ENCODE measurements at places on chromosomes 5 and 9. TPM values are rescaled to one million over a fixed set of nuclear protein-coding genes. Genes with fewer than 3 reads are reported as not detected.

DNA sequence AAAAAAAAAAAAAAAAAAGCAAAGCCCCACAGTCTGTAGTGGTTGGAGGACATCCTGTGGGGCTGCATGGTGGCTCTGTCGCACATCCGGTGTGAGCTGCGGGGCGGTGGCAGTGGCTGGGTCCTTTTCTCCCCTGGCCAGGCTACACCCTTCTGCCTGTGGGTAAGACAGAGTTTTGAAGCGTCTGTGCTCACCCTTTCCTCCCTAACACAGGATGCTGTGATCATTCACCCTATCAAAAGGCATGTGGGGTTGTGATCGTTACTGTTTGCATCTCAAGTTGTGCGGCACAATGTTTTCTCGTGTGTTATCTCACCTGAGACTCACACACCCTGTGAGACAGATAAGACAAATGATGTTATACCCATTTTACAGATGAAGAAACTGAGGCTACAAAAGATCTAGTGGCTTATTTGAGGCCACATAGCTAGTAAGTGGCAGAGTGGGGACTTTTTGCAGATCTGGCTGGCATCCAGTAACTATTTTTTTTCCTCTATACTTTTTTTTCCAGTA, 17.5 kb downstream of the IRF1 start:
- no peak for DNase-seq

- DNase-seq: peak; percentile 72
Measured at GRCh38 chr9:131046581-131047202, 37.7 kb downstream of the LAMC3 start.

- DNase-seq: no peak
Measured at GRCh38 chr9:112711050-112711689, 6.7 kb downstream of the INIP start.

Gene GALNT12
- 11.0 TPM for total RNA-seq

DNA sequence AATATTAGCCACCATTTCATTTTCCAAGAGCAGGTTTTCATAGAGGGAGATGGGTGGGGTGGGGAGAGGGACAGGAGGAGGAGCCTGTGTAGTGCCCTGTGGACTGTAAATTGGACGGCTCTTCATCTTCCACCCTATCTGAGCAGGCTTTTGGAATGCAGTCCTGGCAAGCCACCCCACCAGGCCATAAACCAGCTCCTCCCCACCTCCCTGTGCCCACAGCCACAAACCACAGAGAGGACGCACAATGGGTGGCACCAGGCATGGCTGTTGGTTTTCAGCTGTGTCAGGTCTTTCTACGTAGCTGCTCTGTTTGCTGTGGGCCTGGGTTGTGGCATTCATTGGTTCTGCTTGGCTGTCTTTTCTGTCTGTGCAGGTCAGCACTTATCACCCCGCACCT, 58.0 kb downstream of the PLAC8L1 start:
- DNase-seq: no peak

GRCh38 chr9:3477236-3477834, 48.5 kb downstream of the RFX3 start:
- no peak for DNase-seq

GRCh38 chr9:108180541-108180940, 675.2 kb downstream of the ACTL7B start:
- DNase-seq: no peak

Gene ARSI
- total RNA-seq: 0.87 TPM

GRCh38 chr5:119343766-119344165, 12.1 kb upstream of the TNFAIP8 start:
- no peak for DNase-seq

DNA sequence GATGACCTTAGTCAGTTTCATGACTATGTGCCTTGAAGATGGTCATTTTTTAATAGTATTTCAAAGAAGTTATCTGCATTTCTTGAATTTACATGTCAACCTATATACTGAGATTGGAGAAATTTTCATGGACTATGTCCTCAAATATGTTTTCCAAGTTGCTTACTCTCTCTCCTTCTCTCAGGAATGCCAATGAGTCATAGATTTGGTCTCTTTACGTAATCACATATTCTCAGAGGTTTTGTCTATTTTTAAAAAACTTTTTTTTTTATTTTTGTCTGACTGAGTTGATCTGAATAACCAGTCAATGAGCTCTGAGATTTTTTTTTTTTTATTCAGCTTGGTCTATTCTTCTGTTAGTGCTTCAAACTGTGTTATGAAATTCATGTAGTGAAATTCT, 374.7 kb upstream of the GRIN3A start:
- DNase-seq: no peak

Gene TAF1L
- not detected for total RNA-seq

GRCh38 chr9:124809211-124809610, 32.3 kb downstream of the OLFML2A start:
- no peak for DNase-seq

Gene NPR3
- total RNA-seq: 0.67 TPM

Gene WNK2
- 57.2 TPM for total RNA-seq

DNA sequence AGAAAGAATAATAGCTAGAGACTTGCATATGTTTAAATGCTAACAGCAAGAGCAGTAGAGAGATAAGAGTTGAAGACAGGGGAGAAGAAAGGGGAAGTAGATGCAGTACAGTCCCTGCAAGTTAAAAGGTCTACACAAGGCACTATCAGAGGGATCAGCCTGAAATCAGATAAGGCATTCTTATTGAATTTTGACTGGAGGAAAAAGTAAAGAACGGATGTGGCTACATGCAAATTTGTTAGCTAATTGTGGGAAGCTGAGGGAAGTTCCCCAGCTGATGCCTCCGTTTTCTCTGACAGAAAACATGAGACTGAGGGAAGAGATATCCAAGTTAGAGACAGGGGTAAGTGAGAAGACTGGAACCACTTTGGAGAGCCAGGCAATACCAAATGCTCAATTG, 12.9 kb upstream of the RHOBTB3 start:
- no peak for DNase-seq

- no peak for DNase-seq
Measured at GRCh38 chr9:36961561-36962325, 72.3 kb downstream of the PAX5 start.

- no peak for DNase-seq
Measured at GRCh38 chr5:97838214-97838613, 655.2 kb upstream of the RIOK2 start.

GRCh38 chr9:114259798-114260523, 62.9 kb upstream of the ORM1 start:
- DNase-seq: no peak

- DNase-seq: no peak
Measured at GRCh38 chr9:72844440-72844768, 108.4 kb downstream of the ALDH1A1 start.

DNA sequence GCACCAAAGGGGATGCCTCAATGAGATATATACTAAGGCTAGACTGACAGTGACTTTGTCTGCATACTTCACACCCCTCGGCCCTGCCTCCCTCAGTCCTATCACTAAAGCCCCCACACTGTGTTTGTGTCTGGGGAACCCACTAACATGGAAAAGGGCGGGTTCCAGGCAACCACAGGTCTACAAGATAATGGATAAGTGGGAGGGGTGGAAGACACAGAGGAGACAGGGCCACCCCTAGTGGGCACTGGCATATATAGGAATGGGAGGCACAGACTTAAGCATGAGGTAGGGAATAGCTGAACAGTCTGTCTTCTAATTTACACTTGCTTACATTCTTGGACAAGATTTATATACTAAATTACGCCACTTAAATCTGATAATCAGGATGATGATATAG, 74.0 kb downstream of the SLIT3 start:
- no peak for DNase-seq

Gene FLT4
- total RNA-seq: 1.8 TPM

DNA sequence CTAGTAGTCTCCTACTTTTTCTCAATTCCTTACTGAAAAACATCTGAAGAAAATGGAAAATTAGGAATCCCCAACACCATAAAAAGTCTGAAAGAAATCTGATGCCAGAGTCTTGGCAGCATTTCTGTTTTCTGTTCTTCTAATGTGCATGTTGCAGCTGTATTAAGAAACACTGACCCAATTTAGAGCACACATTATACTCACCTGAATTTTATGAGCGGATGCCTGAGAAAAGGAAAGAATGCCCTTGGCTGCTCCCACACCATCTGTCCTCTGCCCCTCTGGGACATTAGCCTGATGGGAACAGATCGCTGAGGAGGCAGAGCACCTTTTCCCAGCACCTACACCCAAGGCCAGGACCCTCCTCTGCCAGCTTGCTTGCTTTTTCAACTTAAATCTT, 14.1 kb upstream of the ANP32B start:
- no peak for DNase-seq

- DNase-seq: no peak
Measured at GRCh38 chr9:33048054-33048465, 23.0 kb downstream of the DNAJA1 start.

DNA sequence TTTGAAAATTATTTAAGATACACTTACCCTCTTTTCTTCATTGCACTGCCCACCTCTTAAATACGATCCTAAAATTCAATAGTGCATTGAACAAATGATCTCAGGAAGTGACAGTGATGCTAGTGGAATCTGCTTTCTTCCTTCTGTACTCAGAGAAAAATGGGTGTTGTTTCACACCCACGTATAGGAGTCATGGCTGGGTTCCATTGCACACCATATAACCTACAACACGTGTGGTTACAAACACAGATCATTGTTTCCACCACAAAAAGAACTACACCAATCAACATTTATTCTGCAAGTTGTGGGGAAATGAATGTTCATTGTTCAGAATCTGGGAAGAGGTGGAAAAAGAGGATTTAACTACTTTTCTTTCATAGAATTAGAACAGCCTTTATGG, 275.9 kb downstream of the MAN2A1 start:
- DNase-seq: no peak

DNA sequence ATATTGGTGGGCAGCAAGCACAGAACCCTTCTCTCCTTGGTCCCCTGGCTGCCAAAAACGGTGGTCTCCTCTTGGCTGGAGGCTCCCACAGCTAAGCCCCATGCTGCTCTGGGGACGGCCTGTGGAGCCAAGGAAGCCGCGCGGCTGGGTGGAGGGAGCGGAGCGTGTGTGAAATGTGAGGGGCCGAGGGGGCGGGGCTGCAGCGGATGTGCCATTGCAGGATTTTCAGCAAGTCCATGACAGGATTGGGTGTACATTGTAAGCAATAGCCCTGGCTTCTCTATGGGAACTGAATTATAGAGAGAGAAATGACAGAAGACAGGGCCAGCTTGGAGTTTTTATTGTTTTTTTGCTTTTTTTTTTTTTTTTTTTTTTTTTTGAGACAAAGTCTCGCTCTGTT, 336.5 kb downstream of the DIRAS2 start:
- no peak for DNase-seq

Gene LCN12
- 2.8 TPM for total RNA-seq

DNA sequence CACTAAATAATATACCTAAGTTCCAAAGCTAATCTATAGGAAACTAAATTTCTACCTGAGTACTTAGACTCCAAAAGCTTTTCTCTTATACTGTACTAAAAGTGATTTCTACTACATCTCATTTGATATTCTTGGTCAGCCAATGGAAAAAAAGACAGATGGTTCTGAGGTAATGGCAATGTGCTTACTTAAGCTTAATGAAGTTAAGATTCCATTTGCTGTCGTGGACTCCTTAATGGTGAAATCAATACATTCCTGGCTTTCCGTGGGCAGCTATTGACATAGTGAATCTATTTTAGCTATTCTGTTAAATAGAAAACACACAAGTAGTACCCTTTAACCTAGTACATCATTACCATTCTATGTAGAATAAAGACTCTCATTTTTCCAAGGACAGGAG, 1825.6 kb upstream of the CDH9 start:
- no peak for DNase-seq

Gene VCAN
- total RNA-seq: 12.2 TPM

- DNase-seq: no peak
Measured at GRCh38 chr9:70589571-70590314, 175.3 kb upstream of the KLF9 start.

DNA sequence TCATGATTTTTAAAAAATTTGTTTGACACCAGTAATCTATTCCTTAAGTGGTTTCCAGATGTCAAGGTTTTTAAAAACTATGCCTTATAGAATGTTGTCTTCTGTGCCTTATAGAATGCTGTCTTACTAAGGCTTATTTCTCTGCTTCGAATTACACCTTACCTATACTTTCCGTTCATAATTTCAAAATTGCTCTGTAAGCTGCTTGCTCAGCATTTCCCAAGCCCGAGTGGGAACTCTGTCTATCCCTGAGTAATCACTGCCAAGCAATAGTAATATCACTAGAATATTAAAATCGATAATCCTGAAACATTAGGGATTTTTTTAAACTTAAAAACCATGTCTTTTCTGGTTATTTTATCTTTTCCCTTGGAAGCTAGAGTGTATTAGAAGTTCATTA, 376.3 kb downstream of the PIK3R1 start:
- no peak for DNase-seq

- DNase-seq: no peak
Measured at GRCh38 chr5:169223595-169223953, 77.4 kb downstream of the SLIT3 start.

DNA sequence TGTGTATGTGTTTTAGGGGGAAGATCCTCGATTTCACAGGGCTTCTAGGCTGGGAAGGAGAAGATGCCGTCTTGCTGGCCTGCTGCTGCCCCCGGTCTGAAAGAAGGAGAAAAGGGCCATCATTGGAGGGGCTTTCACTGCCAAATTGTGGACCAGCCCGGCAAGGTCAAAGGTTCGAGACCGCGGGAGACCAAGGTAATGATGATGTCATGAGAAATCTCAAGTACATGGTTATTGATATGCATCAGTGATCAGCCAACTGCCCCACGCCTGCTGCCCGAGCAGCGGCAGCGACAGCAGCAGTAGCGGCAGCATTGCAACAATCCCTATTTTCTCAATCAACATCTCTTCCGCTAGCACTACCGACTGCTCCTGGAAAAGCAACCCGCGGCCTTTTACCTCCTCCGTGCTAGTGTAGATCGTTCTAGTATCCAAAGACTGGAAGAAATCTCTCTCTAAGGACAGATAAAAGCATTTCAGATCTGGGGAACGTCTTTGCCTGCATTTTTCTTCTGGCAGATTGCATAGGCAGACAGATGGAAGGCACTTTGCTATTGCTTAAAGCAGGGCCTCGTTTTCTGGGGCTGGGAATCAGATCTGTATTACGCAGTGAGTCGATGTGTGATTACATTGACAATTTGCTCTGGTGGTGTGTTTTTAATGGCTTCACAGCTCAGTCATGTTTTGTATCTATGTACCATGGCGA, 215.3 kb downstream of the MEF2C start:
- no peak for DNase-seq

Gene CCDC152
- 1.3 TPM for total RNA-seq

Gene FOXD4L6
- total RNA-seq: not detected
